Activated naive CD8-positive, alpha-beta T cell treated with anti-CD3 and anti-CD28 coated beads, Interleukin-2, amount 10 ng/mL, durations not matched to agents 7 days and 5 days (primary cell): ENCODE measurements at places on chromosomes 3 and 15. TPM values are rescaled to one million over a fixed set of nuclear protein-coding genes. Genes with fewer than 3 reads are reported as not detected.

GRCh38 chr15:88382482-88382983 is 84.7 kb downstream of the MRPL46 start:
- H3K4me3 ChIP-seq, result no peak overlapping the region
- H3K4me1 ChIP-seq, result no peaks in the 10 kb centered on the region
- H3K27me3 ChIP-seq, result peaks cover 3% of the 10 kb centered on the region
- DNase-seq, result no peak

DNA sequence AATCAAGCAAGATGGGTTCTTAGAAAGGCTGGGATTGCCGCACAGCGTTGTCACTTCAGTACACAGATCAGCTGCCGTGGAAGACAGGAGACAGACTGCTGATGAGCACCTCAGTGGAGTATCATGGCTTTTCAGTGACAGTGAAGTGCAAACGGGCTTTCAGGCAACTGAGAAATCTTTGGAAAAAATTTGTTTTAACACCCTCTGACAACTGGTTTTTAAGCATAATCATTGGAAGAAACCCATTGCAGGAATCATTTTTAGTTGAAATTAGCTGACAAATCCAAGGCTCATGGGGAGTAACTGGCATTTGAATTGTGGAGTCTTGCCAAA is 418.8 kb downstream of the OTOL1 start:
- no peak overlapping the region for H3K4me3 ChIP-seq
- no peak for DNase-seq
- H3K27ac ChIP-seq, result no peak overlapping the region
- no peaks in the 10 kb centered on the region for H3K4me1 ChIP-seq
- H3K27me3 ChIP-seq, result no peaks in the 10 kb centered on the region

DNA sequence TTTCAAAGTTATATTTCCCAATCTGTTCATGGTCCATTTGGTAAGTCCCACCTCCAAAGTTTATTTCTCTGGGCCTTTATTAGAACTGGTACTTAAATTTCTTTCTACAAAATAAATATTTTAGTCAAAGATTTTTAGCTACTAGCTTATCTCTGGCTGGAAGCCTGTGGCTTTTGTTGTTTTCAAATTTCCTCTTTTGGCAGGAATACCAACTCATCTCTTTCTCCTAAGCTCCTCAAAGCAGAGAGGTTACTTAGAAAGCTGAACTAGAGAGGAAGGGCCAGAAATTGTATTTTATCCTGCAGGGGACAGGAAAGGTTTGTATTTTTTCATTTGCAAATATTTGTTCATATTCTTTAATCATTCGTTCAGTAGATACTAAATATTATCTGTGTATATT is 227.8 kb downstream of the TBL1XR1 start:
- H3K4me1 ChIP-seq, result peaks cover 11% of the 10 kb centered on the region
- H3K36me3 ChIP-seq, result peaks cover 1% of the 10 kb centered on the region
- H3K27ac ChIP-seq, result no peak overlapping the region
- no peaks in the 10 kb centered on the region for H3K27me3 ChIP-seq

DNA sequence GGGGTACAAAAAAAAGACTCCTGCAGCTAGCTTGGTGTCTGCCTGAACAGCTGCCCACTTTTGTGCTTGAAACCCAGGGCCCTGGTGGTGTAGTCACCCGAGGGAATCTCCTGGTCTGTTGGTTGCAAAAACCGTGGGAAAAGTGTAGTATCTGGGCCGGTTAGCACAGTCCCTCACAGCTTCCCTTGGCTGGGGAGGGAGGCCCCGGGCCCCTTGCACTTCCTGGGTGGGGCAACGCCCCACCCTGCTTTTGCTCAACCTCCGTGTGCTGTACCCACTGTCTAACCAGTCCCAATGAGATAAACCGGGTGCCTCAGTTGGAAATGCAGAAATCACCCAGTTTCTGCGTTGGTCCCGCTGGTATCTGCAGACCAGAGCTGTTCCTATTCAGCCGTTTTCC is 211.7 kb upstream of the ZPLD1 start:
- peak overlapping the region; percentile 36 for H3K27ac ChIP-seq
- no peak for DNase-seq
- peaks cover 2% of the 10 kb centered on the region for H3K36me3 ChIP-seq
- H3K4me1 ChIP-seq, result peaks cover 24% of the 10 kb centered on the region
- H3K4me3 ChIP-seq, result peak overlapping the region; percentile 14

GRCh38 chr3:43728947-43729346 is 38.2 kb downstream of the ABHD5 start:
- H3K4me1 ChIP-seq, result peaks cover 2% of the 10 kb centered on the region
- no peak overlapping the region for H3K27ac ChIP-seq
- H3K36me3 ChIP-seq, result peaks cover 6% of the 10 kb centered on the region
- DNase-seq, result no peak
- no peaks in the 10 kb centered on the region for H3K27me3 ChIP-seq

DNA sequence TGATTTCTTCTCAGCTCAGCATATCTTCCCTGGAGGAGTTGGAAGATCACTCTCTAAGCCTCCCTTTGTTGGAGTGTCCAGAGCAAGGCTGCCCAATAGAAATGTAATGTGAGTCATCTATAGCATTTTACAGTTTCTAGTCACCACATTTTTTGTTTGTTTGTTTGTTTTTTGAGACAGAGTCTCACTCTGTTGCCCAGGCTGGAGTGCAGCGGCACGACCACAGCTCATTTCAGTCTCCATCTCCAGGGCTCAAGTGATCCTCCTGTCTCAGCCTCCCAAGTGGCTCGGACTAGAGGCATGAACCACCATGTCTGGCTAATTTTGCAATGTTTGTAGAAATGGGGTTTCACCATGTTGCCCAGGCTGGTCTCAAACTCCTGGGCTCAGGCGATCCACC is 21.3 kb downstream of the KLHL6 start:
- H3K27me3 ChIP-seq, result no peaks in the 10 kb centered on the region
- H3K27ac ChIP-seq, result no peak overlapping the region

DNA sequence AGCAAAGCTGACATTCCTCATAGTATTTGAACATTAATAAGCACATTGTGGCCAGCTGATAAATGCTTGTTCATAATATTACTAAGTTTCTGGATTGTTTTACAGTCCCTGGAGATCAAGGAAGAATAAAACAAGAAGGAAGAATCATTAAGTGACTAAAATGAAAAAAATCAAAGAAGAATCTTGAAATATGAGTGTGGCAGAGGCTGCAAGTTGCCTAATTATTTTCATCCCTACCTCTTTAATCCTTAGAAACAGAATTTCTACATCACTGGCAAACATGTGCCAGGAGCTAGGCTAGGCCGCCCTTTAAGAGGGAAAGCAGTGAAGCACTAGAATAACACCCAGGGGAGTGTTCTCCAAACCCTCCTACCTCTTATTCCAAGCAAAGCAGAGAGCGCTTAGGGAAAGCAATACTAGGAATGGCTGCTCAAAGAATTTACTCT is 98.9 kb downstream of the MAGI1 start:
- H3K4me1 ChIP-seq, result no peaks in the 10 kb centered on the region
- no peak for DNase-seq
- no peak overlapping the region for H3K4me3 ChIP-seq
- H3K27ac ChIP-seq, result no peak overlapping the region

GRCh38 chr3:14609506-14609905 is 42.1 kb upstream of the CCDC174 start:
- no peak for DNase-seq
- no peaks in the 10 kb centered on the region for H3K4me1 ChIP-seq
- no peaks in the 10 kb centered on the region for H3K36me3 ChIP-seq
- no peak overlapping the region for H3K27ac ChIP-seq
- H3K4me3 ChIP-seq, result no peak overlapping the region
- peaks cover 39% of the 10 kb centered on the region for H3K27me3 ChIP-seq

GRCh38 chr15:74680456-74680855 is 15.4 kb downstream of the EDC3 start:
- peaks cover 5% of the 10 kb centered on the region for H3K4me1 ChIP-seq
- no peak overlapping the region for H3K27ac ChIP-seq
- DNase-seq, result no peak
- no peaks in the 10 kb centered on the region for H3K27me3 ChIP-seq

DNA sequence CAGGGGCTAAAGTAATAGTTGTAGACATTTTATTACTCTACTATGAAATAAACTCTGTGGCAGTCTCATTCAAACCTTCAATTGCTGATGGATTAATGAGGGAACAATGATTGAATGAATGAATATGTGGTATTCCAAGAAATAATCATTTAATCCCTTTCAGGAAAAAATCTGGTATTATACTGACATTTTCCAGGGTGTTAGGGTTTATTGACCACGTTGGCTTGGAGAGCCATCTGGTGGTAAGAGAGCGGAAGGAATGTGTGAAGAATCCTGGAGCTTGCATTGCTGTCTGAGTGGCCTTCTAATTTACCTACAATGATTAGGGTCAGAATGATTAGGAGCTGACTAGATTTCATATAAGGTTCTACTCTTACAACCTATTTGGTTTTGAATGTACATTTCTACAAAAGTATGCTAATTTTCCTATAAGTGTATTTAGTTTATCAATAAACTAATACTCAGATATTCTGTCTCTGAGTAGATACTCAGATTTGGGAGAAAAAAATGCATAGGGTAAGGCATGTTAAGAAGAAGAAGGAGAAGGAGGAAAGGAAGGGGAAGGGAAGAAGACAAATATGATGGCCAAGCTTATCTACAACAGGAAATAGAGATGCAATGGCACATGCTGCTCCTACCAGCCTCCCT is 249.9 kb downstream of the ROBO1 start:
- no peaks in the 10 kb centered on the region for H3K27me3 ChIP-seq
- H3K4me1 ChIP-seq, result peaks cover 1% of the 10 kb centered on the region
- DNase-seq, result no peak
- H3K36me3 ChIP-seq, result no peaks in the 10 kb centered on the region
- H3K4me3 ChIP-seq, result no peak overlapping the region
- no peak overlapping the region for H3K27ac ChIP-seq

CX3CR1 gene
- total RNA-seq, result 1.9 TPM

MCCC1 gene
- 38.0 TPM for total RNA-seq

CCR8 gene
- 1.1 TPM for total RNA-seq

KLF15 gene
- total RNA-seq, result 0.11 TPM

MLF1 gene
- total RNA-seq, result 1.2 TPM

ATP2B2 gene
- total RNA-seq, result not detected

SLCO2A1 gene
- total RNA-seq, result not detected

CFAP91 gene
- total RNA-seq, result 0.94 TPM

SMAD6 gene
- total RNA-seq, result 0.94 TPM
